ENCODE measurements at places on chromosomes 2 and 18.
A peak's percentile ranks its signal among the peaks of the same experiment; 100 is the strongest.

DNA sequence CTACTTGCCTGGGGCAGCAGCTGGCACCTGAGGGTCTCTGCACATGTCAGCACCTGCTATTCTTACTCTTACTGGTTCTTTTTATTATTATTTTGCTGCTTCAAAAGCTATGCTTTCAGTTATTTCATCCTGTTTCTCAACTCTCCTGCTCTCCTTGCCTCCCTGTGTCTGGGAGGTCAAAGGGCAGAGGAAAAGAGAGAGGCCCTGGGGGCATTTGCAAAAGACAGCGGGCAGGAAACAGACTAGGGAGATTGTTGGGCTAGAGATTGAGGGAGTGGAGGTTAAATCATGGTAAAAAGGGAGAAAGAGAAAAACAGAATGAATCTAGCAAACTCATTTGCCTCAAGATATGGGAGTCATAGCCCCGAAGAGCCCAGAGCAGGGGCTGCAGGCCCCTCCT is 21.1 kb upstream of the RPL31 start:
- DNase-seq, result no peak

DNA sequence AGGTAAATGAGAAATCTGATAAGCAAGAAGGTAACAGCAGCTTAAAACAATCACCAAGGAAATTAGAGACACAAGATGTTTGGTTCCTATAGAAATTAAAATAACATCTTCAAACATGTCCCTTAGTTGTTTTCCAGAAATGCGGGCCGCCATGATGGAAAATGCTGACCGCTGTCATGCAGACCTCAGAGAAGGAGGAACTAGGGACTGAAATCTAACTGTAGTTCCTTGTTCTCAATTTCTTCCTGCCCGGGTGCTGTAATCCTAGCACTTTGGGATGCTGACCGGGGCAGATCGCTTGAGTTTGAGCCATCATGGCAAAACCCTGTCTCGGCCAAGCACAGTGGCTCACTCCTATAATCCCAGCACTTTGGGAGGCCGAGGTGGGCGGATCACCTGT is 51.1 kb downstream of the TEX51 start:
- no peak for DNase-seq

- no peak for DNase-seq
These were observed 109.1 kb downstream of the MCFD2 start for GRCh38 chr2:46806526-46806925.

- no peak for DNase-seq
These were observed 8.3 kb downstream of the TRIM54 start for GRCh38 chr2:27290549-27290948.

GRCh38 chr2:129016972-129017371 is 698.3 kb upstream of the HS6ST1 start:
- DNase-seq, result no peak

GRCh38 chr2:109460553-109461324 is 153.0 kb downstream of the SEPTIN10 start:
- no peak for DNase-seq

GRCh38 chr2:190444976-190445375 is 36.8 kb downstream of the MFSD6 start:
- no peak for DNase-seq

- DNase-seq, result peak; percentile 64
These were observed 483.8 kb upstream of the REG3G start for GRCh38 chr2:78541451-78542267.

DNA sequence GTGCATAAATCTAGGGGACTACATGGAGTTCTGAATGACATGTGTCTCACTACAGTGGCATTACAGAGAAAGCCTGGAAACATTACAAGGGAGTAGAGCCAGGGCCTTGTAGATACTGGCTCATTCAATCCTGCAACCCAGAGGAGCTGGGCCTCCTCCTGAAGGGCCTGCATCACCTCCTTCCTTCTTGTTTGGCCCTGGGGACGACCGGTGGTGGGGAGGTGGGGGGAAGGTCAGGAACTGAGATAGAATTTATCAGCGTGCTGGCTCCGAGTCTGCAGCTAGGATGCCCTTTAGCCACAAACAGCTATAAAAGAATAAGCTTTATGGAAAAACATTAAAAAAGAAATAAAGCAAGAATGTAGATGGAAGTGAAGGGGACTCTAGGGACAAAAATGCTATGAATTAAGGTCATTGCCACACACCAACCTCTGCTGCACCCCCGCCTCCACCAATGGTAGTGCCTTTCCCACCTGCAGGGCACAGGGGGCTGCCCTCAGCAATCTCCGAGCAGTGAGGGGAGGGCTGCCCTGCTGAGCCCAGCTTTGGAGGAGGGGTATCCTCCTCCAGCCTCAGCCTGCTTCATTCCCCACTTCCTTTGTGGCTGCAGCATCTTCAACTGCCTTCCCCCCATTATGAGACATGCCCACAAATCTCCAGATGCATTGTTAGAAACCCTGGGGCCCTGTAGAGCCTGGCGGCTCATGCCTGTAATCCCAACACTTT is 149.0 kb downstream of the MSH2 start:
- no peak for DNase-seq

DNA sequence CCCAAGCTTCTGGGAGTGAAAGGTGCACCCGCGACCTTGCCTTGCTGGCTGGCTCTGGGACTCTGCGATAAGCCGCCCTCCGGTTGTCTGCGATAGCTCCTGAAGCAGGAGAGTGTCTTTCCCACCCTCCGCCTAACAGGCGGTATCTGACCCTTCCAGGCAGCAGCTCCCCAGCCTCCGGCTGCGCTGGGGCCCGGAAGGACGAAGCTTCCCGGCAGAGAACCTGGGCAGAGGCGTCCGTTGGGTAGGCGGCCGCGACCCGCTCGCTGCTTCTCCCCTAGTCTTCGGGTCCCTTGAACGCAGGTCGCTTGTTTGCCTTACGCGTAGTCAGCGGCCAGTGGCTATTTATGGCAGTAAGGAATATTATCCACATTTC is 446 bp upstream of the RHBDD1 start:
- DNase-seq, result peak; percentile 67

GRCh38 chr18:3254725-3255124 is 7.1 kb downstream of the MYL12A start:
- DNase-seq, result no peak

- no peak for DNase-seq
These were observed 84.5 kb upstream of the HK2 start for GRCh38 chr2:74749432-74749831.

GRCh38 chr2:187978356-187978755 is 313.3 kb upstream of the GULP1 start:
- no peak for DNase-seq

GRCh38 chr2:28354920-28355520 is 37.6 kb upstream of the FOSL2 start:
- no peak for DNase-seq

DNA sequence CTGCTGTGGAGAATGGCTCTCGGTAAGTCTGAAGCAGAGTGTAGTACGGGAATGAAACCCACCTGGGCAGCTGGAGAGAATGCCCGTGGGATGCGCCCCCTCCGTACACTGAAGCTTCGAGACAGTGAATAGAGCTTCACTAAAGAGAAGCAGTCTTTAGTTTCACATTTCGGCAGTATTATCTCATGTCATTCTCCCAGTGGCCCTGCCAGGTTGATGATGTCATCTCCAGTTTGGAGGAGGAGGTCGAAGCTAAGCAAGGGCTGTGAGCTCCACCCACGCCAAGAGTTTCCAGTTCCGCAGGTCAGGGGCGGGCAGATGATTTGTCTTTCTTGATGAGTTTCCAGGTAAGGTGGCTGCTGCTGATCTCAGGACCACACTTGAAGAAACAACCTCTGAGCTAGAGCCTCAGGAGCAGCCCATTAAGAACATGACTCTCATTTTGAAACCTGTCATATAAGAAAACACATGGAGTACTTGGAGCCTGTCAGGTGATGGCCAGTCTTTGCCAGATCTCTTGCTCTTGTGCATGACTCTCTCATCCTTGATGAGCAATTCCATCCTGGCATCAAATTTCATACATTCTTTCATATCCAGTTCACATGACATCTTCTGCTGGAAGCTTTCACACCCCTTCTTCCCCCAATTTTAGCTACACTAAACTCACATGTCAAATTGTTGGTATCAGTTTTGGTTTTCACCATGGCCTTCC is 475.0 kb downstream of the RNF144A start:
- DNase-seq, result peak; percentile 9

DNA sequence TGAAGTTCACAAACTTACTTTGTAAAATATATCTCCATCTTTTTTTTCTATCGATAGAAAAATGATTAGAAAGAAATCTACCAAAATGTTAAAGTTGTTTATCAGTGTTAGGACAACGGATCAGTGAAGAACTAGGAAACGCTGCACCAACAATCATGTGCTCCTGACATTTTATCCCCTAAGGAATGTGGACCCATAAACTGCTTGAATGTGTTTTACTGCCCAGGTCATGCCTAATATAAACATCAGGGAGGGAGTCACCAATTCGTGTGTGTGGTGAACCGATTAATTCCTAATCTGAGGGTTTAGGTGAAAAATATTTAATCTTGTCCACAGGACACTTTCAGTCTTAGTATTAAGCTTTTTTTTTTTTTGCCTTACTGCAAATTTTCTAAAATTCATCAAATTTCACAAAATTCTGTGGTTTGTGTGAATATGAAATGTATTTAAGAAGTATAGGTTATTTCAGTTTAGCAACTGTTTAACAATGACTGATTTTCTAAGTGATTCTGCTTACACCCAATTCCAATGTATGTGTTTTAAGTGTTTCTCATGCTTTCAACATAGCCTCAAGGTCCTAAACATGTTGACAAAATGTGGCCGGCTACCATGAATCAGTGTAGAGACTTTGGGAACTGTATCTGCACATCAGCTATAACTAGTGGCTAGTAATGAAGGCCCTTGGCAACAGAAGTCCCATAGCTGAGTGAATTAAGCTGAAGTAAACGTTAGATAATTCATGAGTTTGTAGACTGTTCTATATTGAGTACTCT is 11.1 kb upstream of the KIDINS220 start:
- DNase-seq, result no peak

- DNase-seq, result no peak
These were observed 72.8 kb downstream of the TMEM18 start for GRCh38 chr2:604385-604784.

DNA sequence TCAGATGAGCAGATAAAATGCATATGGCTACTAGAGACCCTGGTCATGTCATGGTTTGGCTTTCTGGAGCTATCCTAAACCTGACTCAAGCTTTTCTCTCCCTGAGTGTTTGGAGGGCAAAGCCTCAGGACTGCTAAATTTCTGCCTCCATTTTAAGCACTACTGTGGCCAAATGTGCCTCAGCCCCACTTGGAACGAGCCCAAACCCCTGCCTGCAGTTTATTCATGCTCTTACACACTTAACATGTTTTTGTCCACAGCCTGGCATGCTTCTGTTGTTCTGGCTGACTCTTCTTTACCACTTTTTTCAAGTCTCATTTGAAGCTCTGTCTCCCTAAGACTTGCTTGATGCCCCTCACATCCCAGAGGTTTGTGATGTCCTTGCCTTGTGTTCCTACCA is 24.7 kb downstream of the MGAT5 start:
- no peak for DNase-seq

DNA sequence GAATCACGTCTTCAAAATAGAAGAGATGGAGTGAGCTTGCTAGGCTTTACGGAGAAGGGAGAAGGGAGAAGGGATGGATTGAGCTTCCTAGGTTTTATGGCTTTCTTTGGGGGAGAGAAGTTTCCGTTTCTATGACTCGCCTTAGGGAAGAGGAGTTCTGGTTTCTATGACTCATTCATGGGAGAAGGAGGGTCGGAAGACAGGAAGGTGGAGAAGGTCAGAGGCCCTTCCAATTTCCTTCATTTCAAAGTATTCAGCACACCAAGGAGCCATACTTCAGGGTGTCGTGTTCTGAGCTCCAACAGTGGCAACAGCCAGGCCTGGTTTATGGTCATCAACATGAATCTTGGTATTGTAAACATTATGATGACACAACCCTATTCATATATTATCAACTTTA is 284.7 kb upstream of the VWC2L start:
- no peak for DNase-seq

GRCh38 chr2:119753041-119753929 is 6.4 kb upstream of the PTPN4 start:
- DNase-seq, result no peak

- no peak for DNase-seq
These were observed 13.0 kb downstream of the ICA1L start for GRCh38 chr2:202858601-202859000.

DNA sequence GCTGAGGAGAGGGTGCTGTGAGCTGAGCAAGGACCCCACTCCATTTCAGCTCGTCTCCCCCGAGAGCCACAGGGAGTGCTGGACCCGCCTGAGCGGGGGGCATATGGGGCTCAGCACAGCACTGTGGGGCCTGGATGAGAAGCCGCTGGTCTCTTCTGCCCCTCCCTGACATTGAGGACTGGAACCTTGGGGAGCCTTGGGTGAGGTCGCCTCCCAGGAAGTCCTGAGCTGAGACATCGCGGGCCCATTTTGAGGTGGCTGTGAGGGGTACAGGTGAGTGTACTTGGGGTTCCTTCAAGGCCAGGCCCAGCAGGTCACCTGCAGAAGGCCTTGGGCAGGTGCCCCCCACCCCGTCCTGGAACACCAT is 3.1 kb upstream of the AQP12A start:
- no peak for DNase-seq

- DNase-seq, result no peak
These were observed 180.8 kb downstream of the VAPA start for GRCh38 chr18:10094655-10095054.

GRCh38 chr2:120174963-120175581 is 48.1 kb downstream of the TMEM185B start:
- DNase-seq, result no peak

GRCh38 chr2:15472133-15472532 is 89.0 kb downstream of the NBAS start:
- peak; percentile 85 for DNase-seq

GRCh38 chr18:33212363-33212762 is 228.2 kb downstream of the CCDC178 start:
- peak; percentile 54 for DNase-seq

GRCh38 chr18:31486165-31486564 is 11.8 kb upstream of the DSG2 start:
- no peak for DNase-seq

GRCh38 chr18:70411876-70412435 is 123.1 kb downstream of the SOCS6 start:
- DNase-seq, result no peak

DNA sequence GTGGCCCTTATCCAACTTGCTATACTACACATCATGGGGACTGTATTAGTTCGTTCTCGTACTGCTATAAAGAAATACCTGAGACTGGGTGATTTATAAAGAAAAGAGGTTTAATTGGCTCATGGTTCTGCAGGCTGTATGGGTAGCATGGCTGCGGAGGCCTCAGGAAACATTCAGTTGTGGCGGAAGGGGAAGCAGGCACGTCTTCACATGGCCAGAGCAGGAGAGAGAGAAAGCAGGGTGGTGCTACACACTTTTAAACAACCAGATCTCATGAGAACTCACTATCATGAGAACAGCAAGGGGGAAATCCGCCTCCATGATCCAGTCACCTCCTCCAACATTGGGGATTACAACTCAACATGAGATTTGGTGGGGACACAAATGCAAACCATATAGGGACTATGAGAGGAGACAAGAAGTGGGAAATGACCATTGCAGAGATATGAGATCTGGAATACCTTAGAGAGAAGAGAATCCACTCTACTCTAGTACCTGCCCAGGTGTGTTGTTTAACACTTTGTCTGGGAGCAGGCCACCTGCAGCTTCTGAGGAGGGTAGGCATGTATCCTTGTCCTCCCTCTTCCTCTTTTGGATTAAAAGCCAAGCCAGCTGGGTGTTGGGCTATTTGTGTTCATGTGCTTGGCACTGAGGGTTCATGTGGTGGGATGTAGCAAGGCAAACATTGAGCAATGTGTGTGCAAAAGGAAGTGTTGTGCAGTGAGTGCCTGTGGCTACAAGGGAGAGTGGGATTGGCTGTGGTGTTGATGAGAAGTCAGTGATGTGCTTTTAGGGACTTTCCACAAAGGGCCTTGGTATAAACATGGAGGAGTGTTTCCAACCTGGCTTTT is 22.8 kb downstream of the TTLL4 start:
- DNase-seq, result no peak

GRCh38 chr2:226376516-226377180 is 423.0 kb downstream of the IRS1 start:
- DNase-seq, result no peak

Data from NCI-H510A (cell line).